ENCODE measurements at places on chromosomes 3 and 15.
A peak's percentile ranks its signal among the peaks of the same experiment; 100 is the strongest.

GRCh38 chr3:22734756-22735155 lies 468.4 kb upstream of the UBE2E2 start:
- DNase-seq = no peak

GRCh38 chr3:186254676-186255650 lies 107.1 kb downstream of the DGKG start:
- DNase-seq = no peak

DNA sequence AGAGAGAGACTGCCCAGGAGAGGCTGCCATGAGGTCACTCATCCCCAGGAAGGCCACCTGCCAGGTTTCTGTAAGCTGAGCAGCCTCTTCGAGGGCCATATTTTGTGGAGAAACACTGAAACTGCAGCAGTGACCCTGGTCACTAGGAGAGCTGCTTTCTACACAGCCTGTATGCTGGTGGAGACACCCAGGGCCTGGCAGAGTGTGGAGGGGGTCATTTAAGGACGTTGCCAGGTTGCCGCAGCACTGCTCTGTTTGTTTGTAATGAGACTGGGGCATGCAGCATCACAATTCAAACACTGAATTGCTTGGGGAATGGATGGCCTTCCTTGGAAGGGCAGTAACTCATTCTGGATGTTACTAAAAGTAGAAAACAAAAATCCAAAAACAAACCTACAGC lies 104.9 kb upstream of the TRIM42 start:
- DNase-seq = no peak

DNA sequence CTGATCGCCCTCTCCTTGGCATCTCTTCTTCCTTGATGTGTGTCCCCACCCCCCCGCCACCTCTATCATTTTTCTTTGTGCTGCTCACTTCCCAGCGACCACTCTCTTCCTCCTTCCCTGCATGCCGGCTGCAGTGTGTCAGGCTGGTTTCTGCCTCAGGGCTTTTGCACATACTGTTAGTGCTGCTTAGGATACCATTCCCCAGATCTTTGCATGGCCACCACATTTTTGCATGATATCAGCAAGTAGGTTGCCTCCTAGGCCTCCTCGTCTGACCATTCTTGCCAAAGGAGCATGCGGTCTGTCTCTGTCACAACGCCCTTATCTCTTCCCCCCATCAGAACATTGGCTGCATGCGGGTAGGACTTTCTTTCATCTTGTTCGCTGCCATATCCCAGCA lies 12.5 kb downstream of the FBLN2 start:
- DNase-seq = no peak

DNA sequence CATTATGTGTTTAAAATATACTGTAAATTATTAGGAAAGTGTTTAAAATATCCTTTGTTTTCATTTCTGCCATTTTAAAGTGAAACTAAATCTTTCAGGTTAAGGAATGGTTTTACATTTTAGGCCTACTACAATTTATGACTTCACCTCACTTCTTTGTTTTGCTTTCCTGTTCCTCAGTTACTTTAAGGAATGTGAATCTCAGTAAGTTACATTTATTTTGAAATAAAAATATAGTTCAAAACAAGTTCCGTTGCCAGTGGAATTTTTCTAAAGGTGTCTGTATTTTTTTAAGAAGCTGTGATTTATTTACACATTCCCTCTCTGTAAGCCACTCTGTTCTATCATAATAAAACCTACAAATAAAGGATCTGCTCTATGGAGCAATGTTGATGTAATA lies 630.9 kb upstream of the AGTR1 start:
- DNase-seq = peak; percentile 4

GRCh38 chr15:81071120-81071519 lies 63.0 kb upstream of the CFAP161 start:
- DNase-seq = no peak

DNA sequence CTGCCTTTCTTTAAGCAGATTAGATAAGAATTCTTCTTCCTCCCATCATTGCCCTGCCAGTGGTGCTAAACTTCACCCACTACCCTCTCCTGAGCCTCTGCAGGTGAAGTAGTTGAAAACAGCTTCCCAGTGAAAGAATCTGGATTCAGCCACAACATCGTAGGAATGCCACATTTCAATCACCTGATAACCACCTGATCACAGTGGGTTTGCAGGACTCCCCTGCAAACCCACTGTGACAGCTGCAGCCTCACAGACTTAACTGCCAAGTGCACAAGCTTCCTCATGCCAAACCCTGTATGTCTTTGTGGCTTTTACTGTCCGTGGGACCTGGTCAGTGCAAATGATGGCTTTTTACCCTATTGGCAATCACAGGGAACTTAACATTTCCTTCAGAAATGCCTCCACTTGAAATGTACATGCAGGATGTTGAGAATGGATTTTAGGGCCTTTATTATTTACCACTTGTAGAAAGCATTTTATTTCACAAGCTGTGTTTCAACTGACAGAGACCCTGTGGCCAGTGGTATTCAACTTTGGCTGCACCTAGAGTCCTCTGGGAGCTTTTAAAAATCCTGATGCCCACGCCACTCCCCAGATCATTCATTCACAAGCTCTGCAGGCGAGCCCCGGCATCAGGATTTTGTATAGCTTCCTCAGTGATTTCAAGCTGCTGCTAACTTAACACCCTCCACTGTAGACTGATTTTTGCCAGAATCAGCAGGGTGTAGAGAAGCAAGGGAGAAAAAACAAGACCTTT lies 49.1 kb downstream of the OXNAD1 start:
- no peak for DNase-seq

DNA sequence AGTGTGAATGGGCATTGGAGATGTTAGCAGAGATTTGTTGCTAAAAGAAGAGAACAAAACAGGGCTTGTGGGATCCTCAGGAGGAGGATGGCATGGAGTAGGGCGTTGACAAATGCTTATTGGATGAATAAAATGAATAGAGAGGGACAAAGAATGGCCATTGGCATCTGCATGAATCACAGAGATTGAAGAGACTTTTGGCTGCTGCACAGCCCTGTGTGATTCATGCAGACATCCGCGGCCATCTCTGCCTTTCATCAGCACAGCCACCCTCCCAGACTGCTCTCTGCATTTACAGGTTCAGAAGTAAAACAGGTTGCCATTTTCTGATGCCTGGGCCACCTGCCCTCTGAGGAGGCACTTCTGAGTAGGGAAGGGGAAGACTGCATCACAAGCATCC lies 397.9 kb downstream of the EPHB1 start:
- DNase-seq = no peak

All from ACHN (cell line).